Large intestine (tissue), 12 donors: ENCODE measurements at places on chromosomes 1 and 21. TPM values are rescaled to one million over a fixed set of nuclear protein-coding genes. Genes with fewer than 3 reads are reported as not detected.

Gene OR2AK2
- polyA plus RNA-seq, result not detected

Gene HHAT
- polyA plus RNA-seq, result 3.3 TPM

Gene SLC1A7
- polyA plus RNA-seq, result 0.40 TPM

DNA sequence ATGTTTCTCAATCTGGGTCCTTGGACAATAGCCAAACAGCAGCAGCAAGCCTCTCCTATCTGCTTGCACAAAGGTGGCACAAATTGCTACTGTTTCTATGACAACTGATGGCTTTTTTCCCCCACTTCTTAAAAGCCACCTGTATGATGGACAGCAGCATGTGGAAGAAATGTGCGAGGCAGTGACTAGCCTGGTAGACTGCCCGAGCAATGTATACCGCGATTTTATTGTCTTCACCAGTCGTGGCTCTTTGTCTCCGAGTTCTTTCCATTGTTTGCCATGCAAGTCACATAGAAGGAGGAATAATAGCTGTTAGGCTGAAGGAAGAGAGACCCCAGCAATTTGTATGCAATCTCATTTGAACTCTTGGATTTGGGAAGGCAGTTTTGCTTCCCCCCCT, 79.4 kb downstream of the S1PR1 start:
- DNase-seq, result no peak
- no peak overlapping the region for H3K4me3 ChIP-seq
- peaks cover 17% of the 10 kb centered on the region for H3K27me3 ChIP-seq
- no peaks in the 10 kb centered on the region for H3K36me3 ChIP-seq
